H1 (cell line): ENCODE measurements at places on chromosomes 12 and 14. TPM values are rescaled to one million over a fixed set of nuclear protein-coding genes. Genes with fewer than 3 reads are reported as not detected.

Gene RPL10L
- not detected in 2 replicates for total RNA-seq

Gene TMEM132D
- total RNA-seq, result 9.6 and 10.1 TPM in 2 replicates

Gene KLHL28
- total RNA-seq, result 8.4 and 10.5 TPM in 2 replicates

Gene ACOT6
- total RNA-seq, result not detected in 2 replicates

Gene APOF
- total RNA-seq, result not detected in 2 replicates

Gene GON7
- total RNA-seq, result 8.8 and 9.9 TPM in 2 replicates

Gene MAP1LC3B2
- total RNA-seq, result 1.3 and 1.5 TPM in 2 replicates

Gene SLC5A8
- 0.11 TPM in 1 of 2 replicates, not detected in the other for total RNA-seq

Gene RNASE3
- total RNA-seq, result not detected in 2 replicates

Gene KRT74
- total RNA-seq, result not detected in 2 replicates

Gene DBX2
- not detected in 2 replicates for total RNA-seq

GRCh38 chr12:105576261-105576660 lies 245.8 kb downstream of the C12orf75 start:
- DNase-seq, result no peak

GRCh38 chr14:58872061-58872460 lies 234.3 kb downstream of the DACT1 start:
- DNase-seq, result no peak

- DNase-seq, result no peak
Measured at GRCh38 chr14:64775081-64775777, 71.0 kb downstream of the PLEKHG3 start.

DNA sequence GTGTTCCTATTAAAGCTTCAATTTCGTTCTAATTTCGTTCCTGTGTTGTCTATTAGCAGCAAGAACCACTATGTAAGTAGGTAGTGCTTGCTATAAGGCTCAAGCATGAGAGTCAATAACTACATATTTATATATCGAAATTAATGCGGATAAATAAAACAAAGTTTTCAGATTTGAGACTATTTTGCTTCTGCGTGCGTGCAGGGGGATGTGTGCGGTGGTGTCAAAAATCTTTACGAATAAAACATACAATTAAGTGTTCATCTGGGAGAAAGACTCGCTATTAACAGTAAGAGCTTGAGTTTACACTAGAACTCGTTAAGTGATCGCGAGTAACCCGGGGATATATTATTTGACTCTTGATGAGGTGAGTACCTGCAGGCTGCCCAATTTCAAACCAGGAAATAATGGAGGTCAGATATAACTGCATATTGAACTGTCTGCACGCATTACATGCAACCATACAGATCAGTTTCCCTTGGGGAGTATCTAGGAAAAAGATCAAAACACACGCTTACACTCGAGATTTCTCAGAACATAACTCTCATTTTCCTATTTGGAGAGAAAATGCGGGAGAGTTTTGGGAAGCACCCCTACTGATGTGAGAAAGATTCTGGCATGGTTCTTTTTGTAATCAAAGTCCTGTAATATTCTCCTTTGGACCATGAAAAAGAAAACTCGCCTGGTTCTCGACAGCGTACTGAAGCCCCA lies 813 bp downstream of the TWF1 start:
- DNase-seq, result no peak

- DNase-seq, result no peak
Measured at GRCh38 chr12:132948146-132949066, 7.7 kb downstream of the ZNF605 start.

- DNase-seq, result no peak
Measured at GRCh38 chr12:54082397-54082892, 28.8 kb downstream of the HOXC4 start.

GRCh38 chr14:73058922-73059673 lies 764 bp downstream of the RBM25 start:
- no peak for DNase-seq

GRCh38 chr14:104873380-104874055 lies 8.4 kb downstream of the CEP170B start:
- DNase-seq, result no peak

DNA sequence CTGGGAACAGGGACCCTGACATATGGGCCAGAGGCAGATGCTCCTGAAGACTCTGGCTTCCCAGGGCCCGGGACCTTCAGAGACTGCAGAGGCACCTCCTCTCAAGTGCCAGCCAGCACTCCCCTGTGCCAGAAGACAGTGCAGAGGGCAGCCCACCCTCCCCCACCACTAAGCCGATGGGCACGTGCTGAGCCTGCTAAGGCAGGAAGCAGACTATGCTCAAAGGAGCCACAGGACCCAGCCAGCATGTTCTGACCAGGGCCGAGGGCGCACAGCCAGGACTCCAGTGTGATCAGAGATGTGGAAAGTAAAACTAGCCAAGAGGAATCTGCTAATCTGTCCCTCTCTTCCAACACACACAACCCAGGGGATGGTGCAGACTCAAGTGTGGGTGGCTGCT lies 29.8 kb downstream of the DIO3 start:
- DNase-seq, result no peak

DNA sequence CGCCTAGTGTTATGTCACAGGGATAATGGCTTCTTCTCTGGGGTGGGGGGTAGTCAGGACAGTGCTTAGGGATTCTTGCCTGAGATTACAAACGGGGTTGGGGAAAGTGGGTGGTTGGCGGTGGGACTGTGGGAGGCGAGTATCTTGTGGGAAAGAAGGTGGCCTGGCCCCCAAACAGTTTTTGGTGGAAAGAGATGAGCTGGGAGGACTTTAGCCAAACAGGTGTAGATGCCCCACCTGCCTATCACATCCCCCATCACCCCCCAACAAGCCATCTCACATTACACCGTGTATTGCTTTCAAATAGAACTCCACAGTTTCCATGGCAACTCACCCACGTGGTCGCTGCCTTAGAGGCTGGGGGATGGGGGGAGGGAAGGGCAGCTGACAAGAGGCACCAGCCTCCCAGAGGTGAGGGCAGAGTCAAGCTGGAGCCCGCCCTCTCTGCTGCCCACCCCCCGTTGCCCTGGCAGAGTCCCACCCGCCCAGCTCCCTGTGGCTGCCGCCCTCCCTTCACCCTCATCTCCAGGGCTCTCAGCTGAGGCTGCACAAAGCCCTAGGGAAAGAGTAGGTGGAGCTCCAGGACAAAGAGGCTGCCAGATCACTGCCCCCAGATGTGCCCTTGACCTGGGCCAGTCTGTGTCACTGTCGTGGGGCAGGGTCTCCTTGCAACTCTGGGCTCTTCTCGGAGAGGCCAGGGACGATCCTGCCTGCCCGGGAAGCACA lies 98.3 kb downstream of the LRRC74A start:
- DNase-seq, result peak; percentile 87

- no peak for DNase-seq
Measured at GRCh38 chr14:94768141-94768520, 1.8 kb downstream of the GSC start.

GRCh38 chr14:24975393-24975792 lies 74.6 kb downstream of the STXBP6 start:
- no peak for DNase-seq

DNA sequence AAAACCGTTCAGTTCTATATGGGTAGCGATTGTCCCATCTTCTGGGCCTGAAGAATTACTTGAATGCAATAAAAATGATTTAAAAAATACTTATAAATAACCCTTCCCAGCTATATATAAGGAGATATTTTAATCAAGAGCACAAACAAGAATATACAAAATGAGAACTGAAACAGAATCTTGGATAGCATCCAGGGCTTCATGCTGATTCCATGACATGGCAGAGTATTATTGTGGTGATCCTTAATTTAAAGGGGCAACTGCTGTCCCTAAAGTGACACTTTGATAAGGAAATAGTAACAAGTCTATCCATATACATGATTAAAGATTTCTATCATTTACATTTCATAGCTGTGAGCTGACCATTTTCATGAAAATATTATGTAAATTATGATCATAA lies 18.8 kb downstream of the WBP11 start:
- DNase-seq, result no peak

GRCh38 chr14:89918721-89919120 lies 35.8 kb downstream of the EFCAB11 start:
- no peak for DNase-seq

- no peak for DNase-seq
Measured at GRCh38 chr12:51977320-51977753, 25.8 kb downstream of the ACVR1B start.

GRCh38 chr12:70843363-70843762 lies 77.2 kb downstream of the PTPRR start:
- no peak for DNase-seq

- no peak for DNase-seq
Measured at GRCh38 chr12:88375306-88376305, 204.7 kb downstream of the KITLG start.

DNA sequence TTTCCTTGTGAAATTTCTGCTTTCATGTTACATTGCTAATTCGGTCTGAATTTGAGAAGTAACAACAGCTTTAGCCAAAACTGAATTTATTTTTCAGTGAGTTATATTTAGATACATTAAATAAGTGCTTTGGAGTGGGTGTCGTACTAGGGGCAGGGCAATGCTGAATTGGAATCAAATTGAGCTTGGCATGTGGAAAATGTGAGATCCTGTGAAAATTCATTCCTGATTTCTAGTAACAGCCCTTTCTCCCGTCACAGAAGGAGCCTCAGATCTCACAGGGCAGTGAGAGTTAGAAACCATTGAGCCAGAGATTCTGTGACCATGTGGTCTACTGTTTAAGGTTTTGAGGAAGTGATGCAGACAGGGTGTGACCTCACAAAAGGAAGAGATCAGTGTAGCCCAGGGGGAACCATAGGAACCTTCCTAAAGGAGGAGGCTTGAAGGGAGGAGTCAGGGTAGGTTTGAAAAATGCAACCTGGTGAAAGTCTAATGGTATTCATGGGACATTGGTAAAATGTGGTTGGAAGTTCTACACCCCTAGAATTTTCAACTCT lies 1136.8 kb downstream of the AACS start:
- DNase-seq, result no peak

DNA sequence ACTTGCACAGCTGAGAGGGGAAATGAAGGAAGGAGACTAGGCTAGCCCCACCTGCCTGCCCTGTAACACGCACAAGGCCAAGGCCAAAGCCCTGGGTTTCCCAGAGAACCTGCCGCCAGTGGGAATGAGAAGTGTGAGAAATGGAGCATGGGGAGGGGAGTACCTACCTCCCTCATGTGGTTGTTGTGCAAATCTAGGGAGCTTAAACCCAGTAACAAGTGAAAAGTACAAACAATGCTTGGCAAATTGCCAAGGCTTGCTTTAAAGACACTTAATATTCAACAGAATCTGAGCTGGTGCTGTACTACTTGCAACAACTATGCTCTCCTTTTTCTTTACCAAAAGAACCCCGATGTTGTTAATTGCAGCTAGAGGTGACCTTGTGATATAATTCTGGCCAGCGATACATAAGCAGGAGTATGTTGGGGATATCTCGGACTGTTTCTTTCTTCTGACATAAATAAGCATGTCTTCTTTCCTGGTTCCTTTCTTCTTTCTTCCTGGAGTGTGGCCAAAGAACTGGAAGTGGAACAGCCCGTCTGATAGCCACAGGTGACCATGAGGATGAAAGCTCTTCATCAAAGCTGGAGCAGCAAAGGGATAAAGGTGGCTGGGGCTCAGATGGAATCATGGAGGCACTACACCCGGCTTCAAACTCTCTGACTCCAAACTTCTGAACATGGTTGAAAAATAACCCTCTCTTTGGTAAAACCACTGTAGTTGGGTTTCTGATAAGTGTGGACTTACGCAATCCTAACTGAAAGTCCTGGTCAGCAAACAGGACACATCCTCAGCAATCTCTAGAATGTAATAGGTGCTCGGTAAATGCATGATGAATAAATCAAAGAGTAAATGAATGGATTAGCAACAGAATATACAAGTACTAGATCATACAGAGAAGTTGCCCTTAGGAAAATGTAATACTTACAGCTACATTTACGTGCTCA lies 207.9 kb downstream of the NUAK1 start:
- no peak for DNase-seq

DNA sequence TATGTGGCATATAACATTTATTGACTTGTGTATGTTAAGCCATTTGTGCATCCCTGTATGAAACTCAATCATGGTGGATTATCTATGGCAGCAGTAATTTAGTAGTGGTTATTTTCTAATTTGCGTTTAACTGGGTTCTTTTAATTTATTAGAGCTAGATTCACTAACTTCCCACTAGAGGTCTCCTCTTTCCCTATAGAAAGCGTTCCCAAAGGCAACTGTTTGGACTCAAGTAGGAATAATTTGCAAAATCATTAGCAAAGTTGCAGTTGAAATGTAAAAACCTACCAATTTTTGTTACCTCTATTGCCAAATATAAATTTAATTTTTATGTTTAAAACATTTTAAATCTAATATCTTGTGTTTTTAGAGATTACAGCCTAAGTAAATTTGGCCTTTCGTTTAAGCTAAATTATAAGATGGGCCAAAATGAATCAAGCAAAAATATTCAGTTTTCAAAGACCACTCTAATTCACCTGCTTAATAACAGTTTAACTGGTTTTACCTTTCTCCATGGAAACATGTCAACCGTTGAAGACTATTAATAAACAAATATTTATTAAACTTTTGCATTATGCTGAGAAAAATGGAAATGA lies 6.0 kb downstream of the DMAC2L start:
- no peak for DNase-seq

GRCh38 chr14:68255693-68256178 lies 436.2 kb downstream of the RAD51B start:
- DNase-seq, result no peak

DNA sequence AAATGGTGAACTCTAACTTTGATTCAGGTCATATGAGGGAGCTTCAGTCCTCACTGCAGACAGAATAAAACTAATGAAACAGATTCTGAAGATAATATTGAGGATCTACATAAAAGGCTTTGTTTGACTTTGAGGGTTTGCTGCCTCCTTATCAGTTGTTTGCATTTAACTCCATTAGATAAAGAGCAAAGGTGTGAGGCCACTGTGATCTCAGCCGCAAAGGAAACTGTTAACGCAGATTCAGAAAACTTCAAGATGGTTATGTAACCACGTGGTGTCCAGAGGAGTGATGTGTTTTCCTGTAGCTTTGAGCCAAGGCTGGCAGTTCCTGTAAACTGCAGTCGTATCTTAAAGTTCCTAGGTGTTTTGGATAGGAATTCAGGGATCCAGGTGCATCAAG lies 67.8 kb downstream of the METTL25 start:
- no peak for DNase-seq

GRCh38 chr14:22177870-22178269 lies 411.2 kb downstream of the DAD1 start:
- no peak for DNase-seq
